CD14-positive monocyte (primary cell): ENCODE measurements at places on chromosomes 4 and X. TPM values are rescaled to one million over a fixed set of nuclear protein-coding genes. Genes with fewer than 3 reads are reported as not detected.

MAGEB10 gene
- not detected for polyA plus RNA-seq

ZCCHC12 gene
- 0.04 TPM in 1 of 2 replicates, not detected in the other for polyA plus RNA-seq

CTAG1A gene
- not detected for polyA plus RNA-seq

DNA sequence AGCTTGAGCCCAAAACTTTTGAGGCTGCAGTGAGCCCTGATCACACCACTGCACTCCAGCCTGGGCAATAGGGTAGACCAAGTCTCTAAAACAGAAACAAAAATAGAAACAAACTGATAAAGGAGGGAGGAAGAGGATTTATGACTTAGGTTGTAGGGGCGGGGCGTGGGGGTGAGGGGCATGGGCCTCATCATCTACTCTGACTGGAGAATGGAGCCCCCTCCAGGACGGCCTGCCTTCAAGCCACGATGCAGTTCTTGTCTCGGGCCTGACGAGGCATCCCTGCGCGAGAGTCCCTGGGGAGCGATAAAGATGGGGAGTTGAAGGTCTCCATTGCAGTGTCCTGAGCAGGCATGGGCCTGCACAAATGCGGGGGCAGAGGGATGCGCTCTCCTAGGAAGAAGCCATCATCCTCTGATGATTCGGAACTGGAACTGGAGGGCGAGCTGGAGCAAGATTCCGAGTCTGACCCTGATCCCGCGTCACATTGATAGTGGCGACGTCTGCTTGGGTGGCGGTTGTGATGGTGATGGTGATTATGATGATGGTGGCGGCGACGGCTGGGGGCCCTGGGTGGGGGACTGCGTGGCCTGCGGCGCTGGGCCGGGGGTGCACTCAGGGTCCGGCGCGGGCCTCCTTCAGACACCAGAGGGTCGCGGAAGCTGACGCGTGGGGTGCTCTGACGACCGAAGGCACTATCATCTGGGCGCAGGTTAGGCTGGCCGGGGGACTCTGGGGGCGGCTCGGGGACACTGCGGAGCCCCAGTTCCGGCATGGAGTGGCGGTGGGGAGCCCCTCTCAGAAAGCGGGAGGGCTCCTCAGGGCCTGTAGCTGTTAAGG, 4.0 kb downstream of the PLP2 start:
- DNase-seq = no peak

DNA sequence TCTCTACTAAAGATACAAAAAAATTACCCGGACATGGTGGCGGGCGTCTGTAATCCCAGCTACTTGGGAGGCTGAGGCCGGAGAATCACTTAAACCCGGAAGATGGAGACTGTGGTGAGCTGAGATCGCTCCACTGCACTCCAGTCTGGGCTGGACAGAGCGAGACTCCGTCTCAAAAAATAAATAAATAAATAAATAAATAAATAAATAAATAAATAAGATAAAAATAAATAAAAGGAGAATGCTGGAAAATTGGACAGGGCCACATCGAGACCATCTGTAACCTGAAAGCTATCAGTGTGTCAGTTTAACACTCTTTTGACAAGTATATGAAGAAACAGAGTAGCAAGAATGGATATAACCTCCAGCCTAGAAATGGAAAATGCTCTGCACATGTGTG, 15.7 kb upstream of the FAT1 start:
- DNase-seq = no peak

DNA sequence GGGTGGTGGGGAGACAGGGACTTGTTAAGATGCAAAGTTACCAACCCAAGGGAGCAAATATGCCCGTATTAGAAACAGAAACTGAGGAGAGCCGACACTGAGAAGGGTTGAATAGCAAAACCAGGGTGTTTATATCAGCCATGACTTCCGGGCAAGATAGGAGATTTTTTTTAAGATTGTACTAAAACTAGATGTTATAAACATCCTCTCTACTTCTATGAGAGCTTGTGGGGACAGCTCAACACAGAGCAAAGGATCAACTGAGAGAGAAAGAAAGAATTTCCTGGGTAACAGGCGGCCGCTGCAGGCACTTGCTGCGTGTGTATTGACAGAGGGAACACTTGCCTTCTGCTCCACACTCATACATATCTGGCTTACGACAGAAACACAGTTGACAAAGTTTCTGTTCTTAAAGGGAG, 49.1 kb upstream of the FBXW7 start:
- DNase-seq = no peak

DNA sequence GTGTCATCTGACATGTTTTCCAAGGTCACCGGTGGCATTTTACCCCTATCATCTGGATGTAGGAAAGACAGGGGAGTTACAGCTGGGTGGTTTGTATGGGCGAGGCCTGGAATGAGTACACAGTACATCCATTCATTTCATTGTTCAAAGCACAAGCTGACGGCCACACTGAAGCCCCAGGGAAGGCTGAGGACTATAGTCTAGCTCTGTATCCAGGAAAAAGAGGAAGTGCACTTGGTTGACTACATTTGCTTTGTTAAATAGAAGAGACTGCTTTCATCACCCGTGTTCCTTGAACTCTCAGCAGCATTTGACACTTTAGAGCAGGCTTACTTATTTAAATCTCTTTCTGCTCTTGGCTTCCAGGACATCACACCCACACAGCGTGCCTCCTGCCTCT, 1041.0 kb upstream of the TENM3 start:
- DNase-seq = no peak

- no peak for DNase-seq
Measured at GRCh38 chr4:11423465-11423864, 5.2 kb downstream of the HS3ST1 start.

- DNase-seq = no peak
Measured at GRCh38 chrX:40938423-40938822, 146.8 kb upstream of the USP9X start.

DNA sequence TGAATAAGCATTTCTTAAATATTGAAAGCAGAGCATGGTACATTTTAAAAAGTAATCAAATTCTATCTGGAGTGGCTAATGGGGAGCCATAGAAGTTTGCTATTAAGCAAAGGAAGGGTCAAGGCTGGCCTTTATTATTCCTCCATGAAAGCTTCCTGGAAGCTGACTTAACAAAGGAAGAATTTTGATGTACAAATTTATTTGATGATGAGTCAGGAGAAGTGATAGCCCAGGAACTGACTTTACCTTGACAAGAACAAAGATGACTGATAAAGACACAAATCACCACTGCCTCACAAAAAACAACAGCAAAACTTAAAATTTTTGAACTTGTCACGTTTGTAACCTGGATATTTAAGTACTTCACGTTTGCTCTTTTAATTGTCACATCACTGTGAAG, 872.1 kb downstream of the PCDH7 start:
- DNase-seq = no peak

DNA sequence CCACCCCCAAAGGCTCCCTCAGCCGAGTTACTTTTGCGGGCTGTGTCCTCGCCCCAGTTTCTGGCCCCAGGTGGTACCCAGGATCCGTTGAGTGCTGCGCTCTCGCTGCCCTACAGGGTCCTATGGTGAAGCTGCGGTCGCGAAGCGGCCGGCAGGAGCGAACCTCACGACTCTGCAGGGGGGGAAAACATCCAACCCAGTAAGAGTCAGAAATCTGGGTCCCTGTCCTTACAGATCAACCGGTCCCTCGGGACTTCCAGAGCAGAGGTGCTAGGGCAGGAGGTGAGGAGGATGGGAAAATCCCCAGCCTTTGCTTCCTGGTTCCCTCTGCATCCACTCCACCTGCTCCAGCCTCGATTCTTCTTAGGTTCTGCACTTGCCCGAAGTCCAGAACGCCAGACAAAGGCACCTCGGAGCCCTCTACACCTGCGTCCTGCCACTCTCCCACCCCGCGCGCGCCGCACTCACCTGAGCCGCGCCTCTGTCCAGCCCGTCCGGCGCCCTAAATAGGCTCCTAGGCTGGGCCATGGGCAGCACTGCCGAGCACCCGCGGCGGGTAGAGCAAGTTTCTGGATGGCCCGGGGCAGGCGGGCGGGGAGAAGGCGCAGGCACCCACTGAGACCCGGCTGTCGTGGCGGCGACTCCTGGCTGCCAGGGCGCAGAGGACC, at the start of gene HS3ST1:
Gene HS3ST1, minus strand, starts transcription at position 664 of the 668 bp plus-strand sequence. CDS start 28,889 bp downstream, outside the sequence.
- no peak for DNase-seq

SYN1 gene
- 0.46 and 4.0 TPM in 2 replicates for polyA plus RNA-seq

GRCh38 chr4:75495476-75495875, 18.7 kb downstream of the RCHY1 start:
- DNase-seq = peak; percentile 25

DNA sequence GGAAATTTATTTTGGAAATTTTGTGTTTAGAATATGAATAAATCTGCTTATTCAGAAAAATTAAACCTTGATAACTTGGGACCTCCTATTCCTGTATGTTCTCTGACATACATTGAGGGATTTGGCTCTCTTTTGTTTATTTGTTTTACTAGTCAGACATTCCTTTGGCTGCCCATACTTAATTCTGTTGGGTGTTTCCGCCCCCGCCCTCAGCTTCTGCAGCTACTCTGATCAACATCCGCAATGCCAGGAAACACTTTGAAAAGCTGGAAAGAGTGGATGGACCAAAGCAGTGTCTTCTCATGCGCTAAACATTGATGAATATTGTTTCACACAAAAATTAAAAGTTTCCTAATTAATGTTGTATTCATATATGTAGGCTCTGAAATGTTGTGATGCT, 40.5 kb downstream of the RRAGB start:
- no peak for DNase-seq

- no peak for DNase-seq
Measured at GRCh38 chr4:41145571-41146078, 68.7 kb downstream of the APBB2 start.

- no peak for DNase-seq
Measured at GRCh38 chr4:125316791-125317524, 2.2 kb downstream of the FAT4 start.
